ENCODE measurements at places on chromosomes 12 and 14. TPM values are rescaled to one million over a fixed set of nuclear protein-coding genes. Genes with fewer than 3 reads are reported as not detected.

The SPX gene
- total RNA-seq: 0.16 TPM

The MAP1LC3B2 gene
- total RNA-seq: not detected

The CATSPERB gene
- 0.91 TPM for total RNA-seq

The PTPN6 gene
- 335 TPM for total RNA-seq

The WNT1 gene
- total RNA-seq: not detected

The ZDHHC22 gene
- total RNA-seq: not detected

The FAM186B gene
- 0.05 TPM for total RNA-seq

The PIWIL1 gene
- not detected for total RNA-seq

The B4GALNT3 gene
- total RNA-seq: 2.2 TPM

The HAL gene
- total RNA-seq: 0.40 TPM

The KRT77 gene
- not detected for total RNA-seq

Measured in activated CD4-positive, alpha-beta T cell treated with anti-CD3 and anti-CD28 coated beads for 36 hours (primary cell).